ENCODE measurements at places on chromosomes 16 and 17.

GRCh38 chr17:74691151-74691550 lies 21.6 kb downstream of the CD300LF start:
- no peak for DNase-seq

- DNase-seq = no peak
Observed at GRCh38 chr17:61794242-61794641, 69.1 kb downstream of the BRIP1 start.

- DNase-seq = no peak
Observed at GRCh38 chr16:84193480-84193879, 2.5 kb downstream of the ADAD2 start.

DNA sequence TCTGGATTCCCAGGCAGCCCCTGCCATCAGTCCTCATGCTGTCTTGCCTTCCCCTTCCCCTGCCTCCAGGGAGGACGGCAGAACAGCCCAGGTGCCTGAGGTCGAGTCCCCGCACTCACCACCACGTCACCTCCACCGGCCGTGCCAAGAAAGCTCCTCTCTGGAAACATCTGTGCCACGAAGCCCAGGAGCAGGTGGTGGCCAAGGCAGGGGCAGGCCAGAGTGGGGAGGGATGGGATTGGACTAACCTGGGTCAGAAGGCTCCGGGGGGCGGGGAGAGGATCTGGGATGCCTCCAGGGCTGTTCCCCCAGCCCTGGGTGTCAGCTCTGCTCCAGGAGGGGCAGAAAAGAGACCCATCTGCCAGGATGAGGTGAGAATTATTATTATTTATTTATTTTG lies 7.4 kb upstream of the DPEP1 start:
- DNase-seq = no peak

GRCh38 chr17:63250830-63251229 lies 195.3 kb downstream of the CYB561 start:
- DNase-seq = no peak

DNA sequence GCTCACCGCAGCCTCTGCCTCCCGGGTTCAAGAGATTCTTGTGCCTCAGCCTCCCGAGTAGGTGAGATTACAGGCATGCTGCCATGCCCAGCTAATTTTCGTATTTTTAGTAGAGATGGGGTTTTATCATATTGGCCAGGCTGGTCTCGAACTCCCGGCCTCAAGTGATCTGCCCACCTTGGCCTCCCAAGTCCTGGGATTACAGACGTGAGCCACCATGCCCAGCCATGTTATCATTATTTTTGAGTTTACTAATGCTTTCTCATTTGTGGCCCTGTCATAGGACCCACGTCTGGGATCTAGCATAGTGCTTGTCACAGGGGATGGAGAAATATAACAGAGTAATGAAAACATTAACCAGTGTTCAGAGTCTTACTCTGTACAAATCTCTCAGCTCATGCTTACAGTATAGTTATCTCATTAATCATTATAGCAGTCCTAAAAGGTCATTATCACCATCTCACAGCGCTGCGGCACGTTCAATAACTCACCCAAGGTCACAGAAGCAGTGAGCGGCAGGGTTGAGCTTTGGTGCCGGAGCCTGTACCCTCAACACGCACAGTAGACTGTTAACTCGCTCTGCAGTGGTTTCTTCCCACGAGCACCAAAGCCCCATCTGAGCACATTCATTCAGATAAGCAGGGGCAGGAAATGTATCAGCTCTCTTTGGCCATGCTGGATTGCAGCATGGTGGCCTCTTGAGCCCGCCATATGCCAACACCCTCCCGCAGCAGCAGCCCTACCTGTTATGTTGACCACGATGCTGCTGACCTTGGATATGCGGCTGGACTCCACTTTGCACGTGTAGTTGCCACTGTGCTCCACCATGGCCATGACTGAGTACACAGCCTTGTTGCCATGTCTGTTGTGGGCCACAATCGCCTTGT lies 21.4 kb downstream of the PECAM1 start:
- no peak for DNase-seq

DNA sequence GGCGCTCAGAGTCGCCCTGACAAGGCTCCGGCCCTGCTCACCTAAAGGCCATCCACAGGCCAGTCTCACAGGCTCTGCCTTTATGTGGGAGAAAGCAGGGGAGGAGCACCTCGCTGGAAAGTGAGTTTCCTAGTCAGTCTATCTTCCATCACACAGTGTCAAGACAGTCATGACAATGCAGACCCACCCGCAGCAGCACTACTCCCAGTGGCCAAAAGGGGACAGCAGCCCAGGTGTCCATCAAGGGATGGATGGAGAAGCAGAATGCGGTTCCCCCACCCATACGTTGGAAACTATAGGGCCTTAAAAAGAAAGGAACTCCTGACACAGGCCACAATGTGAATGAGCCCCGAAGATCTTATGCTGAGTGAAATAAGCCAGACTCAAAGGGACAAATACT lies 226.8 kb downstream of the ENGASE start:
- no peak for DNase-seq

- DNase-seq = no peak
Observed at GRCh38 chr16:81810894-81811538, 31.9 kb downstream of the PLCG2 start.

GRCh38 chr16:2035431-2036199 lies 8.9 kb downstream of the NHERF2 start:
- DNase-seq = no peak

- DNase-seq = peak; percentile 37
Observed at GRCh38 chr17:43721537-43722268, 36.9 kb downstream of the SOST start.

Data from suppressor macrophage treated with lipopolysaccharide for 4 hours (primary cell).